ENCODE measurements at places on chromosomes 6 and 20. TPM values are rescaled to one million over a fixed set of nuclear protein-coding genes. Genes with fewer than 3 reads are reported as not detected.

DNA sequence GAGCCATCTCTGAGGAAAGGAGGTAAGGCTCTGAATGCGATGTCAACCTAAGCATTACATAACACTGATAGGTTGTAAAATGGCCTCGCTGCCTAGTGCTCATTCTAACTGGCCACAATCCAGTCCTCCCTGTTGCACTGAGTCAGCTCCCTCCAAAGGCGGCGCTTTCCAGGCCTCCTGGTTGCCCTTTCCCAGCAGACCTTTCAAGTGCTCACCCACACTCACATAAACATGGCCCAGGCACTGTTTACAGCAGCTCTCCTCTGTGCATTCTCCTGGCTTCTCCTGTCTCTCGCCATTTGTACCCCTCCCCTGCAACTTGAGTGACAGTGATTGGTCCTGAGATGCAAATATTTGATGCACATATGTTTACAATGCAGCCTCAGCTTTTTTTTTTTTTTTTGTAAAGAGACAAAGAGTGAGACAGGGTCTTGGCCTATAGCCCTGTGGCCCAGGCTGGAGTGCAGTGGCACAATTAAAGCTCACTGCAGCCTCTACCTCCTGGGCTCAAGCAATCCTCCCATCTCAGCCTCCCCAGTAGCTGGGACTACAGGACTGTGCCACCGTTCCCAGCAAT lies 36.8 kb upstream of the PRND start:
- DNase-seq, result no peak

GRCh38 chr6:14759976-14760672 lies 485.7 kb upstream of the JARID2 start:
- DNase-seq, result no peak

- no peak for DNase-seq
Observed at GRCh38 chr20:8019998-8020247, 362 bp upstream of the TMX4 start.

DNA sequence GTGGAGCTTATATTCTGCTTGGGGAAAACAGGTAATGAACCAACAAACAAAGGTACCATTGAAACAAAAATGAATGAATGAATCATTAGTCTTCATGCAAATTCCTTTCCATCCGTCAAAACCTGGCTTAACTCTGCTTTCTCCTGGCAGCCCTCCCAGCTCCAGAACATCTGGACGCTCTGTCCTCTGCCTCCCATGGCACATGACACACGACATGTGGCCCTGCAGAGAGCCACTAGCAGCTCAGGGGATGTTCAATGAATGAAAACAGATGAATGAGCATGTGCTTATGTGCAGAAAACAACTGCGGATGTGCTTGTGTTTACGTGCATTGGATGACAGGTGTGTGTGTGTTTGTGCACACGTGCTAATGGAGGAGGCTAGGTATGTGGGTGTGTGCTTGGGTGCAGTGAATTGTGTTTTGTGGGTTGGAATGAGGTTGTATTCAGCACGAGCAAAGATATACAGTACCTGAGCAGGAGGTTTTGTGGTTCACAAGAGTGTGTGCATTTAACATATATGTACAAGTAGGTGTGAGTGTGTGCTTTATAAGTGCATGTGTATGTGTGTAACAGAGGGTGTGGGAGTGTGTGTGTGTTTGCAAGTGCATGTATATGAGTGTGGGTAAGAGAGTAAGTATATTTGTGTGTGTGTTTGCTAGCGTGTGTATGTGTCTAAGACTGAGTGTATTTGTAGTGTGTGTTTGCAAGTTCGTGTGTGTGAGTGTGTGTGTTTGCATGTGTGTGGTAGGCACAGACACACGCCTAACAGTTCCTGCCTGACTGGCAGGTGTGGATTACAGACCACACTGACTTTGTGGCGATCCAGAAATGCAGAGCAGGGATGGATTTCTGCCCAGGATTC lies 374.1 kb upstream of the SULF2 start:
- DNase-seq, result no peak

DNA sequence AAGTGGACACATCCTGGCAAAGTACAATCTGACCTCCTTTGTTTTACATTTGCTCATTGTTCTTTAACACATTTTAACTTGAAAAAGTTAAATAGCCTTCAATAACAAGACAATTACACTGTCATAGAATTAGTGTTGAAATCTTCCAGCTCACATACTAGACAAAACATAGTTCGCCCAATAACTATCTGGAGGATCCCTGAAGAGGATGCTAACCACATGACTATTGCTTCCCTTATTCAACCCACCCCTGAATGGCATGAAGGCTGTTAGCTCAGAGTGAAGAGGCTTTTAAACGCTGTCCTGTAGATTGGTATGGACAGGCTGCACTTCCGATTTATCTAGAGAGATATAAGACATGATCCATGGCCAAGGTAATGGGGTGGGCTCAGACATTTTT lies 15.0 kb upstream of the DSE start:
- DNase-seq, result no peak

DNA sequence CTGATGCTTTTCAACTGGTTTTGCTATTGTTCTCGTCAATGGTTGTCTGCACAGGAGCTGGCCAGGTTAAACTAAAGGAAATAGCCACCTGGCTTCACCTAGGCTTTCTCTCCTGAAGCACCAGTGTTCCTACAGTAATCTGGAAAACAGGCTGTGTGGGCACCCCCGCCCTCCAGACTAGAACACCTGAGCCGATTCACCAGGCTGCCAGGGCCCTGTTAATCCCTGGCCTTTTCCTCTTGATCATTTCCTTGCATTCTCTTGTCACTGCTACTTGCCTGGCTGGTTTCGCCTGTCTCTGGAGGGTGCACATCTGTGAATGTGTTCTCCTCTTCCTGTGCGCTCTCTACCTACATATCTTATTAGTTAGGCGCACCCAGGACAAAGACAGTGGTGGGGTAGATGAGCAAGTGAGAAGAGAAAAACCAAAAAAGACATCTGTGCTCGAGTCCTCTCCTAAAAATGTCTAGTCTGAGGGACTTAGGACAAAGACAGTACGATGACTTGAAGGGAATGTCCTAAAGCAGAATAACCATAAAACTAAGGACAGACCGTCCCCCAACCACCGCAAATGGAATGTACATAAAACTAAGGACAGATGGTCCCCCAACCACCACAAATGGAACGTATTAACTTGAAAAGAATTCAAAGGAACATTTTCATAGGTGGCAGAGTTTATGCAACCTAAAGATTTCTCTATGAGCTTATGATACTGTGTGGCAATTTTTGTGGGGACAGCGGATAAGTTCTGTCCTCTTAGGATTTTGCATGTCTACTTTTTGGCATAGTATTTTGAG lies 45.9 kb upstream of the EMILIN3 start:
- no peak for DNase-seq

GRCh38 chr6:14278446-14278845 lies 160.9 kb downstream of the CD83 start:
- no peak for DNase-seq

GRCh38 chr20:21719592-21720214 lies 14.2 kb downstream of the PAX1 start:
- DNase-seq, result no peak

DNA sequence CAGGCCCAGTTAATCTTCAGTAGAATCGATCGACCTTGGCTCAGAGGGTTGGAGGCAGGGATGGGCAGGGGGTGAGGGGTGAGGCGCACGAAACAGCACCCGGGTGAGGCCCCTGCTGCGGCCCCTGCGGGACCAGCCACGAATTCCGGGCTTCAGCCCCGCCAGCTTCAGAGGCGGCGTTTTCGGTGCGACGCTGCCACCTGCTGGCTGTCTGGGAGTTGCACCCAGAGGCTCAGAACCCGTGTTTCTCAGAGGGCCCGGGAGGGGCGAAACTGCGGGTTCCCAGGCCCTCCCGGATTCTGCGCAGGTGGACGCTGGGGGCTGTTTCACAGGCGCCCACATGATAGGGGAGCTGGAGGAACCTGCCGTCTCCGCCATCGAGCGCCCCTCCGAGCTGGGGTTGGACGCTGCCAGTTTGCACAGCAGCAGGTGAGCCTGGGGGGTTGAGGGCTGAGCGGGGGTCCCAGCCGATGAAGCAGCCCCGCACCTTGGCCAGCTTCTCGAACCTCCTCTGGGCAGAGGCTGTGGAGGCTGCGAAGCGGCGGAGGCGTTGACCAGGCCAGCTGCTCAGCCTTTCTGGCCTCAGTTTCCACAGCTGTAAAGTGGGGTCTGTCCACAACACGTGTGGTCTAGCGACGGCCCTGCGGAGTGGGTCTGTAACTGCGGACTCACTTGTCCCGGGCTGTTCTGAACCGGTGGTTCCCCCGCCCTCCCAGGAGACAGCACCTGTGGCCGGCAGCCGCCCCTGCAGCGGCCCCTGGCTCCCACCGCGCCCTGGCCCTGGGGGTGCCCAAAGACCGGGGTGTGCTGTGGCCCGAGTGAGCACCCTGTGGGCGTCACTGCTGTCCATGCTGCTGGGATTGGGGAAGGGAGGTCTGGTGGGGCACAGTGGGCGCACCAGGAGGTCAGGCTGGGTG lies 2.5 kb upstream of the BHLHE23 start:
- peak; percentile 87 for DNase-seq

DNA sequence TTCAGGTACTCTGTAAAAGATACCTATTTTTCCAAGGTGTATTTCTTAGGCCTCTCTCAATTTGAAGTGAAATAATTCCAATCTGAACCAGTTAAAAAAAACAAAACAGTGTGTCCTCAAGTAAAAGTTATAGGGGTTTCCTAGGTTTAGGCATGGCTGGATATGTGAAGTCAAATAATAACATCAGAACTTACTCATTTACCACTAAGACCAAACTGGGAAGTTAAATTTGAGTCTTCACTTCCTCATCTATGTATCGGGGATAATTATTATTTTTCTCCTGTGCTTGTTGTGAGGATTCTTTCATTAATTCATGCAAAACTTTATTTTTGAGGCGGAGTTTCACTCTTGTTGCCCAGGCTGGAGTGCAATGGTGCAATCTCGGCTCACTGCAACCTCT lies 86.2 kb upstream of the PTPRK start:
- DNase-seq, result no peak

DNA sequence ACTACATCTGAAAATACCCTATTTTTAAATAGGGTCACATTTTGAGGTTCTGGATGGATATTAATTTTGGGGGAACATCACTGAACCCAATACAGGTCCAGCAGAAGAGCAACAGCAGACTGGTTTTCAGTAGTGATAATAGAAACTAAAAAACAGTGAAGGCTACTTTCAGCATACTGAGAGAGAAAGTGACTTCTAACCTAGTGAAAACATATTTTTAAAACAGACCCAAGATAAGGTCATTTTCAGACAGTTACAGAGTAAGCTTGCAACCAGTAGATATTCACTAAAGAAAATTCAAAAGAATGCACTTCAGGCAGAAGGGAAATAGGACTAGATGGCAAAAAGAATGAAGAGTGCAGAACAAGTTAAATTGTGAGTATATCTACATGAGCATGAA lies 42.0 kb upstream of the TMEM244 start:
- no peak for DNase-seq

- no peak for DNase-seq
Observed at GRCh38 chr6:79694623-79695343, 63.7 kb downstream of the SH3BGRL2 start.

- no peak for DNase-seq
Observed at GRCh38 chr6:133101790-133102189, 139.4 kb upstream of the EYA4 start.

C20orf144 gene
- total RNA-seq, result not detected

VIP gene
- total RNA-seq, result 0.24 TPM

PPT2 gene
- total RNA-seq, result 14.8 TPM

CBFA2T2 gene
- 7.7 TPM for total RNA-seq

AVP gene
- not detected for total RNA-seq
